Stimulated activated CD8-positive, alpha-beta memory T cell treated with anti-CD3 and anti-CD28 coated beads, Interleukin-7, amount 100 ng/mL, for 24 hours (primary cell): ENCODE measurements at places on chromosomes 11 and 22.

DNA sequence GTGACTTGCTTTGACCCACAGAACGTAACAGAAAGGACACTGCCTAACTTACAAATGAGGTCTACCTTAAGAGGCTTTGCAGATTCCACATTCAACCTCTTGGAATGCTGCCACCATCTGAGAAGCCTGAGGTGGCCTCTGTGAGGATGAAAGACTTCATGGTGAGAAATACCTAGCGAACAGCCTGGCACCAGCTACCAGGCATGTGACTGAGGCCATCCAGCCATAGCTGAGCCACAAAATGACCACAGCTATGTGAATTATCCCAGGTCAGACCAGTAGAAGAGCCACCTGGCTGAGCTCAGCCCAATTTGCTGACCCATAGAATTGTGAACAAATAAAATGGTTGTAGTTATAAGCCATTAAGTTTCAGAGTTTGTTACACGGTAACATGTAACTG lies 37.5 kb downstream of the PPARA start:
- DNase-seq, result no peak

- peak; percentile 79 for DNase-seq
Observed at GRCh38 chr22:39534591-39535356, 2.2 kb upstream of the RPS19BP1 start.

DNA sequence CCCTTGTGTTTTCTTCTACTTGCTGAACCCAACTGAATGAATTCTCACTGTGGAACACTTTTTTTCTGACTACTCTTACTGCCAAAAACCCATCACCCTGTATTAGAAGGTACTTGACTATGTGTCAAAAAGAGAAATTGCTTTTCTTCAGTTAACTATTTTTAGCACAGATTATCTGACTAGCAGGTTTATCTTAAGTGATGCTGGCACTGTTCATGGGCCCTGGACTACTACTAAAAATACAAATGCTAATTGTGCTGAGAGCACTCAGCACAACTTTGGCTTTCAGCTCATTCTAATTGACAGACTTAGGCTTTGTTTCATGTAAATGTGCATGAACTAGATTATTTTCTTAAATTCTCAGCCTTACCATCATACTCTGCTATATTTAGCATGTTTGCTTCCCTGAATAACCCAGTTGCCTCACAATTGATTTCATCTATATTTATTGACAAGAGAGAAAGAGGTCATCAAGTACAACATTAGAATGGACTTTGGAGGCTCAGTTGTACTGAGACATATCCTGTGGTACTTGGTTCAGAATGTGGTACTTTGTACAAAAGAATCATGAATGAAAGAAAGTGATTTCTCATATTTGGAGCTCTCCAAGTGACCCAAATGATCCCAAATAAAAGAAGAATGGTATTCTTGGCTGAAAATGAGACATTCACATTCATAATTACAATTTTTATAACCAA lies 478.3 kb downstream of the KCNA4 start:
- DNase-seq, result no peak

- no peak for DNase-seq
Observed at GRCh38 chr11:16775614-16776283, 37.3 kb downstream of the C11orf58 start.

GRCh38 chr22:31346255-31346732 lies at the start of gene PATZ1:
Gene PATZ1 (minus strand): TSS chr22:31346346. CDS start chr22:31345602, 744 bp downstream.
- peak; percentile 53 for DNase-seq

- DNase-seq, result no peak
Observed at GRCh38 chr11:1568441-1568911, 3.6 kb downstream of the DUSP8 start.
